A673 (cell line): ENCODE measurements at places on chromosomes 13 and 19. TPM values are rescaled to one million over a fixed set of nuclear protein-coding genes. Genes with fewer than 3 reads are reported as not detected.

DNA sequence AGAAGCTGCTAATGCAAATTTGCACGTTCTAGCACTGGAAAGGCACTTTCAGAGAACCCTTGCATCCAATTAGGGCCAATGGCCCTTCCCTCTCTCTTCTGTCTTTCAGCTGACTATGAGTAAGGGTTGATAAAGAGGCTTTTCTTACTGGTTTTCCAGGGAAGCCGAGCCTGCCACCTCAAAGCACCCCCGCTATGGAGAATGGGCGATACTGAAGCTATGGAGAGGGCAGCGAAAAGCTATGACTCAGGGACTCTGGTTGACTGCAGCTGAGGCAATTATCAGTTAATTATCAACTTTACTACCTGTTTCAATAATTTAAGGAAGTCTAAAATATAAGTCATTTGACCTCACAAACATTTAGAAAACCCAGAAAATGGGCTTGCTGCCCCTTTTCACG, 115.8 kb downstream of the TRPC4 start:
- no peak for DNase-seq

DNA sequence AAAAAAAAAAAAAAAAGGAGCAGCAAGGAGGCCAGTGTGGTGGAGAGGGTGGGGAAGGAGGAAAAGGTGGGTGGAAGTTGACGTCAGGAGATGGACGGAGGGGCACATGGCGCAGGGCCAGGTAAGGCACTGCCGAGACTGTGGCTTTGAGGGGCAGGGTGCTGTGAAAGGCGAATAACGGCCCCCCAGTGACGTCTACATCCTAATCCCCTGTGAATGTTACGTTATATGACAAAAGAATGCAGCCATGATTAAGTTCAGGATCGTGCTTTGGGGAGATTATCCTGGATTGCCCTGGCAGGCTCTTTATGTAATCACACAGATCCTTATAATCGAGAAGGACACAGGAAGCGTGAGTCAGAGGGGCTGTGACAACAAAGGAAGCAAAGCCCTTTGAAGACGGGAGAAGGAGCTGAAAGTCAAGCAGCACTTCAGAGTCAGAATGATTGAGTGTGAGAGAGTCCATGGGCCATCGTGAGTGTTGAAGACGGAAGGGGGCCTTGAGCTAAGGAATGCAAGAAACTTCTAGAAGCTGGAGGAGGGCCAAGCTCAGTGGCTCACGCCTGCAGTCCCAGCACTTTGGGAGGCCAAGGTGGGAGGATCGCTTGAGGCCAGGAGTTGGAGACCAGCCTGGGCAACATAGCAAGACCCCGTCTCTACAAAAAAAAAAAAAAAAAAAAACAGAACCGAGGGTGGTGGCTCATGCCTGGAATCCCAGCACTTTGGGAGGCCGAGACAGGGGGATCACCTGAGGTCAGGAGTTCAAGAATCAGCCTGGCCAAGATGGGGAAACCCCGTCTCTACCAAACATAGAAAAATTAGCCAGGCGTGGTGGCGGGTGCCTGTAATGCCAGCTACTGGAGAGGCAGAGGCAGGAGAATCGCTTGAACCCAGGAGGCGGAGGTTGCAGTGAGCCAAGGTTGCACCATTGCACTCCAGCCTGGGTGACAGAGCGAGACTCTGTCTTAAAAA, 13.8 kb upstream of the CEACAM16 start:
- DNase-seq, result peak; percentile 92

GRCh38 chr19:32876919-32877285, 7.3 kb upstream of the SLC7A9 start:
- no peak for DNase-seq

- DNase-seq, result peak; percentile 68
Measured at GRCh38 chr13:21234526-21234925, 58.1 kb downstream of the MRPL57 start.

DNA sequence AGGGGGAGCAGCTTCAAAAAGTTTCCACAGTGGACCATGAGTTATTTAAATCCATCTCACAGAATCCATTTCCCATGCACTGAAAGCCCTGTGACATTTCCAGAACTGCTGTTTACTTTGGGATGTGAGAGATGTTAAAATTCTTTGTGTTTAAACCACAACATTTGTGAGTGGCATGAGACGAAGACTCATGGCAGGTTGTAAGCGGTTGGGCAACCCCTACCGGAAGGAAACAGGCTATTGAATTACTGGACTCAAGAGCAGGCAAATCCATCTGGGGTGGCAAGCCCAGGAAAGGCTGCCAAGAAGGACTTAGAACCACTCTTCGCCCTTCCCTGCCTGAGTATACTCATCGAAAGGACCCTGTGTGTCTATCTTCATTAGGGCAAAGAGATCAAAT, 22.3 kb upstream of the CLDN10 start:
- peak; percentile 80 for DNase-seq

DNA sequence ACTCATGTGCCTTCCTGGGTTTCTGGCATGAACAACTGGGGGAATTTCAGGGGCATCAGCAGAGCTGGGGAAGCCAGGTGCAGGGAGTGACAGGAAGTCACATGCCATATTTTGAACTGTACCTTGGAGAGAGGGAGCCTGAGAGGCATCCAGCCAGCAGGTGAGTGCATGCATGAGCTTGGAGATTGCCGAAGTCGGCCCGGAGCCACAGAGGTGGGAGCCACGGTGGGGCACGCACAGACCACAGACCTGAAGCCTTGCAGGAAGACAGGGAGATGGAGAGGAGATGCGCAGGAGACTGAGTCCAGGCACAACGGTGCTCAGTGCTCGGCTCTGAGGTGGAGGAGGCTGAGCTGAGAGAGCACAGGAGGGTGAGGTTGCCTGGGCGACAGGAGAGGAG, 55.1 kb downstream of the CDADC1 start:
- no peak for DNase-seq

DNA sequence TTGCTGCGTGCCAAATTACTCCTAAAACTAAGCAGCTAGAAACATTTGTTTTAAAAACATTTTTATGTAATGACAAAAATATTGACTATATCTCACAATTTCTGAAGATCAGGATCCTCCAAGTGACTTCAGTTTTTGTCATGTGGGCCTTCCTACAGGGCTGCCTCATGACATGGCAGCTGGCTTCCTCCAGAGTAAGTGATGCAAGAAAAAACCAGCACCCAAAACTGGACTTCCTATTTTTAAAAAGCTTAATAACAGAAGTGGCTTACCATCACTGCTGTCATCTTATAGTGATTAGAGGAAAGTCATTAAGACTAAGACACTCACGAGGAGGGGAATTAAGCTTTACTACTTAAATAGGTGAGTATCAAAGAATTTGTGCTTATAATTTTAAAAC, 681.7 kb downstream of the PCDH17 start:
- no peak for DNase-seq

GRCh38 chr13:38685974-38686576, 802 bp upstream of the FREM2 start:
- DNase-seq, result peak; percentile 91

Gene CBY2
- not detected in 2 replicates for total RNA-seq

Gene CASP14
- total RNA-seq, result not detected in 2 replicates

Gene MBD3L2
- 1.0 TPM in 1 of 2 replicates, not detected in the other for total RNA-seq
